ENCODE measurements at places on chromosomes 4 and X.

DNA sequence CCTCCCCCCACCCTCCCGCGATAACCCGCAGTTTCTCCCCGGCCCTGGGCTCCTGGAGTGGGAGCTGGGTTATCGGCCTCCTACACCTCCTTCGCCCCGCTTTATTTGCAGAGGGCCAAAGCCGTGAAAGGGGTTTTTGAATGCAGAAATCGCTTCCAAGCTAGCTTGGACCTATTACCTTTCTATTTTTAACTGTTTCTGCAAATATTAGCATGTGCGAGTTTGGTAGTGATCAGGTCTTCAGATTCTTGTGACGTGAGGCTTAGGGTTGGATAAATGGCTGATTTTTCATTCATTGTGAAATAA, 1.3 kb downstream of the USP9X start:
- DNase-seq = no peak

DNA sequence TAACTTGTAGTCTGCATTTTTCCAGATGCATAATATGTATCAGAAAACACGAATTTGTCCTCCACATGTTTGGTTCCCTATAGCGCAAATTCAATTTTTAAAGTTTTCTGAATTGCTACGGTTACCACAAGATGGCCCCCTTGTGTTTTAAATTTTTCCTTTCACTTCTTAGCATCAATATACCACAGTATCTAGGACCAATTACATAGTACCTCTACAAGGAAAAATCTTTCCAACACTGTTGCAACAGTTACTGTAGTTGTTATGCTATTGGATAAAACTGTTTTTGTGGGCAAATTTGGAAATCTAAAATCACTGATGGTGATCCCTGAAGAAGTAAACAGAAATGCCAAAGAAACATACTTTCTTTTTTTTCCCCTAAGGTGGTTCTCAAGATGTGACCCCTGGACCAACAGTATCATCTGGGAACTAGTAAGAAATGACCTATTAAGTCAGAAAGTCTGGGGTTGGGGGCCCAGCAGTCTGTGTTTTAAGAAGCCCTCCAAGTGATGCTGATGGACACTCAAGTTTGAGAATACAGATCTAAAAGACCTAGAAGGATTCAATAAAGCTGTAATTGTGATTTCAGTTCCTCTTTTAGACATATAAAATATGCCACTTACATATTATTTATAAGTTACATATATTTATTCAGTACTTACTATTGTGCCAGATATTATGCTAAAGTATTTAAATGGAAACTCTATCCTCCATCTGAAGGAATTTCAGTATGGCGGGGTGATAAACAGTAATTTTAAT, 3.1 kb downstream of the ZGRF1 start:
- no peak for DNase-seq

GRCh38 chrX:72545990-72546389, 26.7 kb downstream of the HDAC8 start:
- no peak for DNase-seq

DNA sequence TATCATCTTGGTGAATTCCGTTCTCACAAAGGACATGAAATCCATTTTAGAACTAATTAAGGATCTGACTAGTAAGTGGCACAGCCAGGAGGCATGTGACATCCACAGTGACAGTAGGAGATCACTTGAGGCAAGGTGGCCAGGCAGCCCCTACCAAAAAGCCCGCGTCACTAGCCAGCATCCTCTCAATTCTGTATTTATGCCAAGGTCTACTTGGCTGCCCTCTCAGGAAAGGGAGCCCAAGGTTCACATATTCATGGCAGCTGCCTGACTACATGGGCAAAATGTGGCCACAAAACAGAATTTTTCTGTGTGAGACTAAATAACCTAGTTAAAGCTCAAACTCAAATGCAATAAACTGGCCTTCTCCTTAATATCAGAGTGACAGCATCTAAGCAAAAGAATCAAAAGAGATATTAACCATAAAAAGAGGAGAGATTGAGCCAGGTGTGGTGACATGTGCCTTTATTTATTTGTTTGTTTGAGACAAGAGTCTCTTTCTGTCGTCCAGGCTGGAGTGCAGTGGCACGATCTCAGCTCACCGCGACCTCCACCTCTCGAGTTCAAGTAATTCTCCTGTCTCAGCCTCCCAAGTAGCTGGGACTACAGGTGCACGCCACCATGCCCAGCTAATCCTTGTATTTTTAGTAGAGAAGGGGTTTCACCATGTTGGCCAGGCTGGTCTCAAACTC, 51.5 kb downstream of the SLC9A7 start:
- DNase-seq = no peak

DNA sequence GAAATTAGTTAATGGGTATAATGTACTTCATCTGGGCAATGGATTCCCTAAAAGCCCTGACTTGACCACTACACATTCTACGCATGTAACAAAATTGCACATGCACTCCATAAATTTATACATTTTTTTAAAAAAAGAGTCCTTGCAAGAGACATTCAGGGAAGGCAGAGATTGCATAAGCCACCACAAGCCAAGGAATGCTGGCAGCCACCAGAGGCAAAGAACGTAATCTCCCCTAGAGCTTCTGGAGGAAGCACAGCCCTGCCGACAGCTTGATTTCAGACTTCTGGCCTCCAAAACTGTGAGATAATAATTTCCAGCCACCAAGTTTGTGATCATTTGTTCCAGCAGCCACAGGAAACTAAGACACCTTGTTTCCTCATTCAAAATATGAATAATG, 185.6 kb upstream of the GALNT7 start:
- no peak for DNase-seq

GRCh38 chr4:175504318-175504717, 307.7 kb downstream of the GPM6A start:
- no peak for DNase-seq

DNA sequence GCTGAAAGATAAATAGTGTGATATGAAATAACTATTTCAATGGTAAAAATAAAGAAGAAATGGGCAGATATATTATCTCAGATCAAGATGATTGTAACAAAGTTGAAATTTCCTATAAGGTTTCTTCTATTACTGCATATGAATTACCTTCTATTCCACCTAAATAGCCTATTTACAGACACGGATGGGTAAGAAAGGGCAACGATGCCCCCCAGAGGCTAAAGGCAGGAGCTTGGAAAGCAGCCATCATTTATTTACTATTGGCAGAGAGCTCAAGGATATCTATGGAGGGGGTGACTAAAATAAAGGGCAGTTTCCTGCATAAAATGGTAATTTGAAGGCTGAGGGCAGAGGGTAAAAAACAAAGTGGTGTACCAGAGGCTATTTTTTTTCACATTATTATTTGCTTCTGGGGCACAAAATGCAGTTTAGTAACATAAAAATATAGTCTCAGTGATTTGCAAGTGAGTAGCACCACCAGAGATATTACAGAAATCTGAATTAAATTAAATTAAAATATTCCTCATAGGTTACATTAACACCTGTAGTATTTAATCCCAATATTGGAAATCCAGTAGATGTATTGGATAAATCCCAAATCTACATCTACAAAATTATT, 123.1 kb downstream of the BTC start:
- DNase-seq = no peak

GRCh38 chr4:183409934-183410333, 34.5 kb upstream of the CDKN2AIP start:
- no peak for DNase-seq

DNA sequence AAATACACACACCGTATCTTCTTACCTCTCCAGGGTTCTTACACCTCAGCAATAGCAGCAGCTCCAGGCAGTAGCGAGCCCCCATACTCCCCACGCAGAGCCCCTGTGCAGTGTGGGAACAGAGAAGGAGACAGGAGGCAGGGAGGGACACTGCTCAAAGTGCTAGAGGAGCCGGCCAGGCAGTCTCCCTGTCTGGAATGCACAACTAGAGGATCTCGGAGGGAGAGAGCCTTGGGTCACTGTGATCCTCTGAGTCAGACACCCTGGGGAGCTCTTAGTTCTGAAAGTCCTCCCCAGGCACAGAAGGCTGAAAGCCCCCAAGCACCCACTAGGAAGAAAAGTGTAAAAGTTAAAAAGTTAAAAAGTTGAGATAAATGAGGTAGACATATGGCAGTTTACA, 16.0 kb downstream of the AMELX start:
- DNase-seq = no peak

- no peak for DNase-seq
These were observed 30.4 kb upstream of the PAGE1 start for GRCh38 chrX:49725923-49726904.

DNA sequence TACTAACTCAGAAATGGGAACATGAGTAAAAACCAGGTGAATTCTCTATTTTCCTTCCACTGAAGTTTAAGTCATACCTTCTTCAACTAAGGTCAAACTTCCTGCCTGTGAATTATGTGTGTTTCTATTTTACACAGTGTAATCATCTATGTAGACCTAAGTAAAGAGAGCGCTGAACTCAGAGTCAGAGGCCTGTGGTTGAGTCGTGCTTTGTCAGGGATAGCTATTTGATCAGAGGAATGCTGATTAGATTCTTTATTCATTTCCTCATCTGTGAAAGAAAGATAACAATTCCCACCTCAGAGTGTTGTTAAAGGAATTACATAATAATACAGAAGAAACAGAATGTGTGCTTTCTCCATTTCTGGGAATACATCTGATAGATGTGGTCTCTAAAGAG, 654.1 kb downstream of the STIM2 start:
- no peak for DNase-seq

DNA sequence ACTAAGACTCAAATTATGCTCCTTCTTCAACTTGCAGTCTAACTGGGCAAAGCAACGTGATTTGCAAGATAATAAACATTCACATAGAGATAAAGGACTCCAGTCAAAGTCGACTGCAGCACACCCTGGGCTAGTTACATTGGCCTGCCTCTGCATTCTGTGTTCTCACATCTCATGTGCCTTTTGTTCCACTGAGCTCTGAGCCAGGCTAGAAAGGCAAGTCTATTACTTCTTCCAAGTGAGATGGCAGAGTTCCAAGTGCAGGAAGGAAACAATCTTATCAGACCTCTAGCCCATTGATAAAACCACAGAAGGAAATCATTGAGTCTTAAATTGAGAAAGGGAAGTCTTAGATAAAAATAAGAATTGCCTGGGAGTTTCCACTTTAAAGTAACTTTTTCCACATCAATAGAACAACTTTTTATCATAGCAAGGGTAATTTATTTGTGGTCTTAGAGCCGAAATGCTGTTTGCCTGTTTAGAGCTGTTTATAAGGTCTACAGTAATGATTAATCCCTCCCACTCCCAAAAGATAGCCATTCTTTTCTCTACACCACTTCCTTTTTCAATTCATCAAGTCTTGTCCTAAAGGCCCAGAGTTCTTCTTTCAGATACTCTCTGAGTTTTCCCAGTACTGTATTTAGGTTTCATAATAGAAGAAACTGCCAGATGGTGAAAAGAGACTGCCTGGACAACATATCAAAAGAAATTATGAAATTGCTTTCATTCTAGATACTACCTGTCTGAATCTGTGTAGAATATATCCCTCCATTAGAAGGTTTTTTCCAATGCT, 200.2 kb downstream of the GUCY2F start:
- DNase-seq = no peak

GRCh38 chrX:150088766-150089518, 150.7 kb upstream of the EOLA2 start:
- no peak for DNase-seq

All from activated CD8-positive, alpha-beta memory T cell treated with anti-CD3 and anti-CD28 coated beads, Interleukin-2, amount 50 U/mL, for 48 hours (primary cell).